DND-41 (cell line): ENCODE measurements at places on chromosomes 3 and 15.

DNA sequence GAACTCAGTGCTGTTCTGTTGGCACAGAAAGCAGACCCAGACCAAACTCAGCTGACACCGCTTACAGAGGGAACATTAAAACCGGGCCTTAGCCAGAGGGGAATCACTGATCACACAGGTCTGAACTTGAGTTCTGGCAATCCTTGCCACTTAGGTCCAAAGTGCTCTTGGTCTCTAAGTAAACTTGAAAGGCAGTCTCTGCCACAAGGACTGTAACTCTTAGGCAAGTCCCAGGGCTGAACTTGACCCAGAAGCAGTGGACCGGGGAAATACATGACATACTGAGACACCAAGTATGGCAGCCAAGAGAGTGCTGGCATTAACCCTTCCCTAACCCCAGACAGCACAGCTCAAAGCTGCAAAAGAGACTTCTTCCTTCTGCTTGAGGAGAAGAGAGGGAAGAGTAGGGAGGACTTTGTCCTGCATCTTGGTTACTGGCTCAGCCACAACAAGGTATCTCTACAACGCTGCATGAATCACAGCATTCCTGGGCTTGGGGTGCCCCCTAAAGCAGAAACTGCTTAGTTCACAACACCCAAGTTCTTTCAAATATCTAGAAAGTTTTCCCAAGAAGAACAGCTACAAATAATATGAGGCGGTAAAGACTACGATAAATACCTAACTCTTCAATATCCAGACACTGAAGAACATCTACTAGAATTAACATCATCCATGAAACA, 32.5 kb downstream of the NAALADL2 start:
- DNase-seq: no peak

GRCh38 chr15:41683955-41684354, 23.8 kb downstream of the MGA start:
- DNase-seq: no peak

DNA sequence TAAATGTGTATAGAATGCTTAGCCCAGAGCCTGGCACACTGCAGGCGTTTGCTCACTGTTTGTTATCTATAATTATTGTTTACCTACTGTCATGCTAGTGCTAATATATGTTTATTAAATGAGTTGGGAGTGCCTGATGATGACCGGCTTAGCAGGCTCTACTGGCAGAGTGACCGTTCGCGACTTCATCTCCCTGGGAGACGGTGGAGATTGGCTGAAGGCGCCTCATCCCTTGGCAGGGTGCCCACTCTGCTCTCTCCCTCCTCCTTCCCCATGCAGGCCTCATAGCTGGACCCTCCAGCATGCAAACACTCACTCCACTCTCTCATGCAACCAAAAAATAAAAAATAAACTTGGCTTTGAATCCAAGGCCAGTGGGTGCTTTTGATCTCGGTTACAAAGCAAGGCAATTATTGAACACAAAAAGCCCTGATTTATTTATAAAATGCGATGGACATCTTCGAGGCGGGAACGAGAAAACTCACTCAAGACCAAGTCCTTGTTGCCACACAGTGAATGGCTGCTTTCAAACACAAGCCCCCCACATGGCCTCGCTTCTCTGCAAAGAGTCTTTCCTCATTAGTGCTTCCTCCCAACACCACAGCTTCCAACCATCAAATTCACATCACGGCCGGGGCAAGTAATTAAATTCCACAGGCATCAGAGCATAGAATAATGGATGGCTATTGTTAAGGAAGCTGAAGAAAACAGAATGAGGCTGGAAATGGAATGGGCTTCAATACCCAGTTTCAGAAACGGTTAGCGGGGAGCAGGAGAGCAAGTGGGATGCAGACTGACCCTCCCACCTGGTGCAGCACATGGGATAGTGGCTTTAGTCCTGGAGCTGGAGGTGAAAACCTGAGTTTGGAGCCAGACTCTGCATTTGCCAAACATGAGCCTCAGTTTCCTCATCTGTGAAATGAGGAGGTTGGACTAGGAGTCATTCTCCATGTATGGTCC, 135.7 kb upstream of the RAD18 start:
- DNase-seq: no peak

DNA sequence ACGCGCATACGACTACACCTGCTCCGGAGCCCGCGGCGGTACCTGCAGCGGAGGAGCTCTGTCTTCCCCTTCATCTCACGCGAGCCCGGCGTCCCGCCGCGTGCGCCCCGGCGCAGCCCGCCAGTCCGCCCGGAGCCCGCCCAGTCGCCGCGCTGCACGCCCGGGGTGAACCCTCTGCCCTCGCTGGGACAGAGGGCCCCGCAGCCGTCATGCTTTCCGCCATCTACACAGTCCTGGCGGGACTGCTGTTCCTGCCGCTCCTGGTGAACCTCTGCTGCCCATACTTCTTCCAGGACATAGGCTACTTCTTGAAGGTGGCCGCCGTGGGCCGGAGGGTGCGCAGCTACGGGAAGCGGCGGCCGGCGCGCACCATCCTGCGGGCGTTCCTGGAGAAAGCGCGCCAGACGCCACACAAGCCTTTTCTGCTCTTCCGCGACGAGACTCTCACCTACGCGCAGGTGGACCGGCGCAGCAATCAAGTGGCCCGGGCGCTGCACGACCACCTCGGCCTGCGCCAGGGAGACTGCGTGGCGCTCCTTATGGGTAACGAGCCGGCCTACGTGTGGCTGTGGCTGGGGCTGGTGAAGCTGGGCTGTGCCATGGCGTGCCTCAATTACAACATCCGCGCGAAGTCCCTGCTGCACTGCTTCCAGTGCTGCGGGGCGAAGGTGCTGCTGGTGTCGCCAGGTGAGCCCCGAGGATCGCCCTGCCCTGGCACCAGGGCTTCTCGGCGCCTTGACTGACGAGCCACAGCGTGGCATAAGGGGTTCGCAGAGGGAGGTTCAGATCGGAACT, 420 bp downstream of the SLC27A2 start:
- no peak for DNase-seq

- no peak for DNase-seq
Measured at GRCh38 chr15:42171122-42171521, 14.7 kb upstream of the PLA2G4F start.

DNA sequence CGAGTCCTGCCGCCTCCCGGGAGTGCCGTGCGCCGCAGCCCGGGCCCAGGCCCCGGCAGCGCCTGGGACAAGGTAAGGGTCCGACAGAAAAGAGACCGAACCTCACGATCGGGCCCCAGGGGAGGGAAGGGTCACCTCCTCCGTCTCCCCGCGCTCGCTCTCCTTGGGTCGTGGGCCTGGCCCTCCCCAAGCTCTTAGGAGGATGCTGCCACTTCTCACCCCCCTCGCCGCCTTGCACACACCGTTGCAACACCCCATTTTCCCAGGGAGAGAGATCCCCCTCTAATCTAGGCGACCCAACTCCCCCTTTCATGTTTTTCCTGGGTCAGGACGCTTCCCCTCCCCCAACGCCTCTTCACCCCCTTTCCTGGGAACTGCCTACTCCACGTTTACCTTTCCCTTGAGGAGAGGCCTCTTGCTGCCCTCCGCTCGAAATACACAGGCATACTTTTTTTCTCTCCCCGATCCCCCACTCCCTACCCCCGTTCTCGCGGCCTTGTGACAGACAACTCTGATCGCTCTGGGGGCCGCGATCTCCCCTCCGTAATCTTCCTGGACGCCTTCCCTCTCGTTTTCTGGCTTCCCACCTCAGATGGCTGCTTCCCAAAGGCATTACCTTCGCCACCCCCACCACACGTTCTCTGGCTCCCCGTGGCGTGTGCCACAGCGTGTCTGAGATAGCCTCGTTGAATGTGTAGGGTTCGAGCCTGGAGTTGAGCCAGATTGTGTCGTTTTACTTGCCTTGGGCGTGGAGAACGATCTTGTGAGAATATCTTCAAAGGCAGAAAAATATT, 688 bp downstream of the SETD5 start:
- DNase-seq: peak; percentile 54

- no peak for DNase-seq
Measured at GRCh38 chr3:22106213-22106896, 355.3 kb upstream of the ZNF385D start.

DNA sequence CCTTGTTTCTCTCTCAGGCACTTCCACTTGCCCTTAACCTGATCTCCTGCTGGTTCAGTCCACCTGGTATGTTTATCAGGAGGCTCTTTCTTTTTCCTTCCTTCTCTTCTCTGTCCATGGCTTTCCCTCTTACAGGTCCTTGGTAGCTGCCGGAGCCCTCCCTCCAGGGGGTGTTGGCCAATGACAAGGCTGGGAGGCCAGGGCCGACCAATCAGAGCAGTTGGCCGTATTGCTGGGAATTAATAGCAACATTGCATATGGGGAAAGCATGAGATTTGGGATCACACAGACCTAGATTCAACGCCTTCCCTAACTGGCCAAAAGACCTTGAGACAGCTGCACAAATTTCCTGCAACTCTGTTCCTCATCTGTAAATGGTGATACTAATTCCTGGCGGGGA, 62.4 kb downstream of the CEMIP start:
- DNase-seq: no peak

DNA sequence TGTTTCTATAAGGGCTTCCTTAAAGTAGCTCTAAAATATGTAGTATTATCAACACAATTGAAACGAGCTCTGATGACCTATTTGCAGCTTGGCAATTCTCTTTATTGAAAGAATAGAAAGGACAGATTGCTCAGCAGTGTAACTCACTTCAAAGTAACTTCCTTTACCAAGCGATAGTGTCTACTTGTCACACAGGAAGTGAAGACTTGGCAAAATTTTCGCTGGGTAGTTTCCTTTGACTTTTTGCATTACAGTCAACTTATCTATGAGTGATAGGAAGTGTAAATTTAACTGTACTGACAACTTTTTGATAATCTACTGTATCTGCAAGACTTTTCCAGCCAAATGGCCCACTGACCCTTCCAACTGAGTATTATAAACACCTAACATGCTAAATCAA, 22.8 kb downstream of the SLC9A9 start:
- DNase-seq: peak; percentile 50

DNA sequence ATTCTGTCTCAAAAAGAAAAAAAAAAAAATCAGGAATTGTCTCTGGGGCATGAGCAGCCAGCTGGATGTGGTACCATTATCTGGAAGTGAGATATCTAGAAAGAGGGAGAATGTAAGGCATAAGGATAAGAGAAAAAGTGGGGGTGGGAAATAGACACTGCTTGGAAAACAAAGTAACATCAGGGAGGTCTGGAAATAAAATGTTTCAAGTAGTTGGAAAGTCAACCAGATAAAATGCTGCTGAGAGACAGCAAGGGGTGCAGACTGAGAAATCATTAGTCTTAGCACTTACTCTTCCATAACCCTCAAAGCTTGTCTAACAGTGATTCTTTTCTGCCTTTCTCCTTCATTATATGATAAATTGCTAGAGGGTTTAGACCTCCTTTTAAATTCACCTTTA, 159.7 kb upstream of the TBL1XR1 start:
- DNase-seq: no peak

GRCh38 chr15:70127288-70127746, 29.6 kb upstream of the TLE3 start:
- DNase-seq: no peak

- DNase-seq: no peak
Measured at GRCh38 chr3:130569461-130570365, 52.7 kb downstream of the COL6A6 start.

GRCh38 chr3:170962411-170962810, 54.0 kb upstream of the EIF5A2 start:
- DNase-seq: no peak

DNA sequence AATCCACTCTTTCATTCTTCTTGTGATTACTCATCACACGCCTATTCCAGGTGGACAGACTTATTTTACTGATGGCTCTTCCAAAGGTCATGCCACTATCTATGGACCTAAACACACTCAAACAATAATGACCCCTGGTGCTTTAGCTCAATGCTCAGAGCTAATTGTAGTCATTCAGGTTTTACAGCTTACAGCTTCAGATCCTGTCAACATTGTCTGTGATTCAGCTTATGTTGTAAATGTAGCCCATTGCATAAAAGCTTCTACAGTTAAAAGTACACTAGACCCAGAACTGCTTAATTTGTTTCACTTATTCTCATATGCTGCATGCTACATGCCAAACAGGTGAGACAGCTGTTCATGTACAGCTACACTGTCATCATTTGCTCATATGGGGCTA, 49.2 kb downstream of the LSM3 start:
- no peak for DNase-seq

- no peak for DNase-seq
Measured at GRCh38 chr3:169558371-169558770, 105.1 kb downstream of the MECOM start.

DNA sequence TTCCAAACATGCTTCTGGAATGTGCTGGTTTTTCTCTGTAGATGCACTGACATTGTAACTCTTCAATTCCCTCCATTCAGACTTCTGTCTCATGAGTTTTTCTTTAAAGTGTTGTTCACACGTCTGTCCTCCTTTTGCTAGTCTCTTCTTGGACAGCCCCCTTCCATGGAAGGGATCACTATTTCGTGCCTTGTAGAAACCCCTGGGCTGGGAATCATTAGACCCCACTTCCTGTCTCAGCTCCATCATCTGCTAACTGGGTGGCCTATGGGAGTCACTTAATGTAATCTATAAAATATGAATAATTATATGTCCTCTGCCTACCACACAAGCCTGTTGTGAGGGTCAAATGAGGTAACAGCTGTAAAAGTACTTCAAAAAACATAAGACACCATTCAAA, 110.6 kb downstream of the THSD4 start:
- DNase-seq: no peak

- DNase-seq: no peak
Measured at GRCh38 chr15:43877371-43877770, 50.6 kb downstream of the WDR76 start.

GRCh38 chr15:70541511-70541910, 221.8 kb downstream of the UACA start:
- DNase-seq: no peak

- no peak for DNase-seq
Measured at GRCh38 chr15:40338921-40339620, 1.7 kb downstream of the CCDC9B start.

DNA sequence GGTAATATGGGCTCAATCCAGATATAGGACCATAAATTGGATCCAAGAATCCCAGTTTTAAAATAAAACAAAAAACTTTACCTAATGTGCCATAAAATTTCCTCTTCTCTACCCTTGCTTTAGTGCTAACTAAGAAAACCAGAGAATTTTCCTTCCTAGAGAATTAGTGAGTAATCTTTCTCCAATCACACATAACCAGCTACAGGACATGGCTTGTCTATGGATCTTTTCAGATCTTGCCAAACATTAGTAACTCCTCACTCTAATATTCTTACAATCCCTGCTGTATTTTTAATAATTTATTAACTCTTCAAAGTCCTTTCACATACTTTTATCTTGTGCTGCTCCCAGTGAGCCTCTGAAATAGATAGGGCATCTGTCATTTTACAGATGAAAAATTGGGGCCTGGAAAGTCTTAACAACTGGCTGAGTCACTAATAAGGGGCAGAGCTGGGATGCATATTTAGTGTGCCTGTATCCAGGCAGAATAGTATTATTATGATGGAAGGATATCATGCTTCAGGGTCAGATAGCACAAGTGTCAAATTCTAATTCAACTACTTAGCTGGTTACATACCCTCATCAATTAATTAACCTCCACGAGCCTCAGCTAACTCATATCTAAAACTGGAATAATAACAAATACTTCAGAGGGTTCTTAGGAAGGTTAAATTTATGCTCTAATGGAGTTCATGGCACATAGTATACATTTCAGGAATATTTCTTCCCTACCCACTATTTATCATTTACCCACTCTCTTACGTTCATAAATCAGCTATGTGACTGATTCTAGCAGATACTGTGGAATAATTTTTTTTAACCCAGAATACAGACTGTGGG, 5.6 kb downstream of the ZBED2 start:
- no peak for DNase-seq

- DNase-seq: no peak
Measured at GRCh38 chr3:38127611-38128302, 9.2 kb downstream of the ACAA1 start.

- DNase-seq: no peak
Measured at GRCh38 chr15:50697109-50697797, 10.7 kb upstream of the TRPM7 start.

- DNase-seq: no peak
Measured at GRCh38 chr3:175977968-175978752, 1119.0 kb downstream of the NAALADL2 start.
